C1 segment of cervical spinal cord (tissue), 14 donors: ENCODE measurements at places on chromosomes 11 and 22.
A peak's percentile ranks its signal among the peaks of the same experiment; 100 is the strongest.

DNA sequence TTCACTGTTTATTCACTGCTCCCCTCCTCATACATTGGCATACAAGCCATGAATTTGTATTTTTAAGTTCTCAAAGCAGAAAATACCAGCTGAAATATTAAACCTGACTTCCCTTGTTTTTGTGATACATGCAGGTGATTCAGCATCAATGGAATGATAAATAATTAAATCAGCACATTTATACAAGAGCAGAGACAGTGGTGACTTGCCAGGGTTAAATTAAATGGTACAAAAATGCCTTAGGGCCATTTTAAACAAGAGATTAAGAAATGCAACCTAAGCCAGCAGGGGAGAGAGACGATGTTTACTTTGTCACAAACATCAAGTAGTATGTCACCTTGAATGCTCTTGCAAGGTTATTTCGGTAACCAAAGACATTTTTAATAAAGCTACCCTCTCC, 95.9 kb upstream of the DDI1 start:
- no peak for DNase-seq

DNA sequence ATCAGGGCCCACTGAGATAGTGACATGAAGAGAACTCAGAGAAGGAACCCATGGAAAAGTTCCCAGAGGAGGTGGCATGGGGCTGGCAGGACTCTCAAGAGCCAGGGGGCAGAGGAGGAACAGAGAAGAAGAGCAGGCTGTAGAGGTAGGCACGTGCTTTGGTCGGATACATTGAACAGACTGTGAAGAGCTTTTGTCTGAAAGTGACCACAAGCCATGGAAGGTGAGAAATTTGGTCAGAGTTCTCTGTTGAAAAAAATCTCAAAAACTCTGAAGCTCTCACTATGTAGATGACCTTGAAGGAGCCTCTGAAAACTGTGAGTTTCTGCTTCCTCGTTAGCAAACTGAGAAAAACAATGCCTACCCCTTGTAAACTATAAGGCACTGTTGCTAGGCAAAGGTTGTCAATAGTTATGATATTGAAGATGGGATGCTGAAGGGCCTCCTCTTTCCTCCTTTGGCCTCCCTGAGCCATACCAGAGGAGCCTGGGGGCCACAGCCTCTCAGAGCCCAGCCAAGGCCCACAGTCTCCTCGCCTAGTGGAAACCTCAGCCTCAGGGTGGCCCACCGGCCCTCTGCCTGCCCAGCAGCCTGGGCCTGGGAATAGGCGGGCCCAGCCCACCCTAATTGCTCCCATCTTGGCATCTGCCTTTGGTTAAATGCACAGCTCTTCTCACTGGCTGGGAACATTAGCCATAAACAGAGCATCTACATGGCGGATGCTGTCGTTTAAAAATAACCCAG, 415.7 kb downstream of the SOX6 start:
- no peak for DNase-seq

GRCh38 chr11:2302306-2302895, 588 bp downstream of the TSPAN32 start:
- DNase-seq: no peak

- no peak for DNase-seq
These were observed 1.0 kb upstream of the RELA start for GRCh38 chr11:65663639-65664200.

- DNase-seq: no peak
These were observed 47.1 kb upstream of the SYT13 start for GRCh38 chr11:45333001-45333971.

- DNase-seq: peak; percentile 28
These were observed 96.4 kb downstream of the KIAA1671 start for GRCh38 chr22:25048659-25049647.

DNA sequence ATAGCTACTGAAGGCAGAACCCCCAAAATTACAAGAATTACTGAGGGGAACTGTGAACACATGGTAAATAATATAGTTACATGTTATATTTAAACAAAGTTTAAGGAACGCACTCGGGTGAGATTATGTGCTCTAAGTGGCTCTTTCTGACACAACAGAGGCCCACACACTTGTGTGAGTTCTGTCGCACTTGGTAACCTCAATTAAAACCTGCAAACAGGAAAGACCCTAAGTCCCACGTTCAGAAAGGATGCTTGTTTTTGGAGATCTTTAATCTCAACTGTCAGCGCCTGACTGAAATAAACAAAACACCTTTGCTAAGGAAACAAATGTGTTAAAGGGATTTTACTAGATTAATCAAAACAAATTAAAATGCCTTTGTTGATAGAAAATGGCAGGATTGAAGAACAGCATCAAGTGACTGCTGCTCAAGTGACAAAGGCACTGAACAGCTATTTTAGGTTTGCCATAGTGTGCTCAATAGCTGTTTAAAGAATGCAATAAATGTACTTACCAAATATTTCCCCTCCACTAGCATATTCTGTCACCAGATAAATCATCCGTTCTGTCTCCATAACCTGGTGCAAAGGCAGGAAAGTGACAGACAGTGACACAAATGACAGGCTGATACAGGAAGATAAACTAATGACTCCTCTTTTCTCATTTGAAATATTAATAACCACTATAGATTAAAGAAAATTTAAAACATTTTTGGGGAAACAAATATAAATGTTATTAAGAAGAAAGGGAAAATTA, 116.3 kb upstream of the APOA1 start:
- no peak for DNase-seq

DNA sequence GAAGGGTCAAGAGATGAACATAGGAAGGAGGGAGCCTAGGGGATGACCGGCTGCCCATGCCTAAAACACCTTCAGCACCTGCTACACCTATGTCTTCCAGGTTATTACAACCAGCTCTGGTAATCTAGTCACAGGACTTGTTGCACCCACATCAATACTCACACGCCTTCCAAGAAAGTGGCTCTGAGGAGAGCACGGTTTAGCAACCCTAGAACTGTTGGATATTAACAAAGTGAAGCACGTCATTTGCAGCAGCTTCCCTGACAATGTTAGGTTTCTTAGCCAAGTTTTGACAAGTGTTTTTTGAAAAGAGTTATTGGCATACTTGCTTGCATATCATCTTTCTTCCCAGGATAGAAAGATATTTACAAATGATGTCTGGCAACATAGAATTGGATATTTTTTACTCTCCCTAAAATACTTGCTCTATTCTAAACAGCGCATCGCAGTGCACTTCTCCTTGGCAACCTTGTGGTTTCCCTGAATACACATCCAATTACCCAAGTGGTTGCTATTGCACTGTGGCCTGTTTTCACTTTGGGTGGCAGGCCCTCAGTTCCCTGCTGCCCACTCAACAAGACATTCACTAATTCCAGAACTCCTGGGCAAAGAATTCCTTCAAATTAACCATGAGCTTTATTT, 94.3 kb upstream of the ARHGAP42 start:
- DNase-seq: no peak

GRCh38 chr11:20089796-20090653, 70.2 kb downstream of the DBX1 start:
- DNase-seq: no peak

DNA sequence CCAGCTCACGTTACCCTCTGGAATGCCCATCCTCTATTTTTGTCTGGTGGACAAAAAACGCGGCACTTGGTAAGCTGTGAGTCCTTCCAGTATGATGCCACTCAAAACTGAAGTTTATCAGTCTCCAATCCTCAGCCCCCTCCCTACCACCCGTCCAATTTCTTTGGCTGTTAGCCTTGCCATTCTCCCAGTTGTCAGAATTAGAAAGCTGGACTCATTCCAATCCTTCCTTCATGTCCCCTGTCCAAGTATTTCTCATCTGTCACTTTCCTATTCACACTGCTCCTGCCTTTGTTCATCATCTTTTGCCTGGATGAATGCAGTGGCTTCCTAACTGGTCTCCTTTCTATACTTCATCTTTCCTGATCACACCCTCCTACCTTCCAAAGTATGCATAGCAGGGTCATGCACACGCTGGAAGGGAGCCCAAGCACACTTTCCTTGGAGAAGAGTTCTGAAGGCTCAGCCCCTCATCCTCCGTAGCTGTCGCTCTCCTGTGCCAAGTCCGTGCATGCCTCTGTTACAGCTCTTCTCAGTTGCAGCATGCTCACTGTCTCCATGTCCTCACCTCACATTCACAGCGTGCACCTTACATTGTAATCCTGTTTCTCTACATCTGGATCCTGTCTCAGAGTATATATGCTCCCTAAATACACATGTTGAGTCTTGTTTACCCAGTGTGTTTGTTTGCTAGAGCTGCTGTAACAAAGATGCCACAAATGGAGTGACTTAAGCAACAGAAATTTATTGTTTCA, 19.4 kb downstream of the APLP2 start:
- DNase-seq: no peak

DNA sequence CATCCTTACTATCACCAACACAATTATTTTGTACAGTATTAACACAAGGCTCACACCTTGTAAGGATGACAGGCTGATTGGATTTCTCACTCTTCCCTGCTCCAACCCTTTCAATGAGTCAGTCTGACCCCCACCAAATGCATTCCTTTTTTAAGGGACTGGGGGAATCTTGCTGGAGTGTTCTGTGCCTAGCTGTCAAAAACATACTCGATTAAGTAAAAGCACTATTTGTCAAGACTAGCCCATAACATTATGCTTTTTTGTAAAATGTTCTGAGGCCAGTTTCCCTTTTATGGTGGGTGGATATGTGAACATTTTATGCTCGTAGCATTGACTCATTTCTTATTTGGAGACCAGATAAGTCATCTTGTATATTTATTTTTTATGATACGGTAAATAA, 87.2 kb downstream of the PDHX start:
- DNase-seq: no peak

DNA sequence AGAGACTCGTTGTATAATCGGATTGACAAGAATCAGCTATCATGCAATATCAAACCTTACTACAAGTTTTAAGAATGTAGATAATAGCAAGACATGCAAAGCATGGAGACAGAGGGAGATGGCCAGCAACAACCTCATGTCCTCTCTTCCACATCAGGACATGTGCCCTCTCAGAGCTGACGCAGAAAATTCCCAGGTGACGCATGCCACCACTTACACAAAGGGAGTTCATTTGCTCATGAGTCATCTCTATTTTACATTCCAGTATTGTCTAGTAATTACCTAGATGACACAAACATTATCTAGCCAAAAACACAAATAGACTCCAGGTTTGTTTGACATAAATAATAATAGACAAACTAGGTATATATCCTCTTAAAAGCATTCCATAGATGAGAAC, 38.1 kb upstream of the OPCML start:
- no peak for DNase-seq

DNA sequence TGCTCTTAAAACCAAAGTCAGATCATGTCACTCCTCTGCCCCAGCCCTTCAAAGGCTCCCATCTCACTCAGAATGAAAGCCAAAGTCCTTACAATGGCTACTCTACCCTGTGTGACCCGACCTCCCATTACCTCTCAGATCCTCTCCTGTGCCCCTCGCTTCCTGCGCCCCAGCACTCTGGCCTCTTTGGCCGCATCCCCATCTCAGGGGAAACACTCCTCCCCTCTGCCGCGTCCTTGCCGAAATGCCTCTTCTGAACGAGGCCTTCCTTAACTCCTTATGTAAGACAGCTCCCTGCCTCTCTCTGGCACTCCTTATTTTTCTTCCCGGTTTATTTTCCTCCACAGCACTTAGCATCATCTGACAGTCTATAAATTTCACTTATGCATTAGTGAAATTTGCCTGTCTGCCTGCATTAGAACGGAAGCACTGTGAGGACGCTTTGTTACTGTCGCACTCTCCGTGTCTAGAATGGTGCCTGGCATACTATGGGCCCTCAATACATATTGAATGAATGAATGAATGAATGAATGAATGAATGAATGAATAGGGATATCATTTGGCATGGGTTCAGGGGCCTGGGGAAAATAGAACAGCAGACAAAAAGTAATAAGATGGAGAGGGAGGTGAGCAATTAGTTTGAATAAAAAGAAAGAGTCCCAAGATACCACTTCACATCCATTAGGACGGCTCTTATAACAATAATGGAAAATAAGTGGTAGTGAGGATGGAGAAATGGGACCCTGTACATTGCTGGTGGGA, 137.8 kb downstream of the CEP164 start:
- DNase-seq: no peak

GRCh38 chr22:42256930-42257329, 13.5 kb downstream of the TCF20 start:
- no peak for DNase-seq

DNA sequence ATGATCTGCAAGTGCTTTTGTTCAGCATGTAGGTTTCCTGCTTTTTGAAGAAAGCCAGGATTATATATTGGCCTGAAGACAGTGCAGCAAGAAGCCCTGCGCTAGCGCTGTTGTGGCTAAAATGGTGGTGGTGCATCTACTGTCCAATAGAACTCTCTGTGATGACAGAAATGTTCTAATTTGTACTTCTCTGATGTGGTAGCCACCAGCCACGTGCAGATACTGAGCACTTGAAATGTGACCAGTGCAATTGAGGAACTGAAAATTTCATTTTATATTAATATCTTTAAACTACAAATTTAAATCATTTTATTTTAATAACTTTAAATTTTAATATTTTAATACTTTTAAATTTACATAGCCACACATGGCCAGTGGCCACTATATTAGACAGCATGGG, 73.0 kb upstream of the PAX6 start:
- DNase-seq: no peak

GRCh38 chr22:46074771-46075551, 75.4 kb upstream of the PPARA start:
- no peak for DNase-seq

DNA sequence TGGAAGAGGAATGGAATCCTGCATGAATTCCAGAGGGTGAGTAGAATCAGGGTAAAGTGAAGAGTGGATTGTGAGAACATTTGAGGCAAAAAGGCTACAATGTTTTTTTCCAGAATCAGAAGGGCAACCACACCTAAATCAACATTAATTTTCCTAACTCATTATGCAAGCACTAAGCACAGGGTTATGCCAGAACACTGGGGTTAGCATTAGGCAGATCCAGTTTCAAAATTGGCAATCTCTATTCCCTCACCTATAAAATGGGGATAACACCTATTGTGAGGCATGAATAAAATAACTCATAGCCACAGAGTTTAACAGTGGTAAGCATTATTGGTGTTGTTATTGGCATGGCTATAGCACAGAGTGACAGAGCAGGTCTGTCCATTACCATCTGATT, 378.6 kb upstream of the FAT3 start:
- no peak for DNase-seq

GRCh38 chr11:95084509-95084908, 5.1 kb upstream of the ENDOD1 start:
- DNase-seq: no peak

DNA sequence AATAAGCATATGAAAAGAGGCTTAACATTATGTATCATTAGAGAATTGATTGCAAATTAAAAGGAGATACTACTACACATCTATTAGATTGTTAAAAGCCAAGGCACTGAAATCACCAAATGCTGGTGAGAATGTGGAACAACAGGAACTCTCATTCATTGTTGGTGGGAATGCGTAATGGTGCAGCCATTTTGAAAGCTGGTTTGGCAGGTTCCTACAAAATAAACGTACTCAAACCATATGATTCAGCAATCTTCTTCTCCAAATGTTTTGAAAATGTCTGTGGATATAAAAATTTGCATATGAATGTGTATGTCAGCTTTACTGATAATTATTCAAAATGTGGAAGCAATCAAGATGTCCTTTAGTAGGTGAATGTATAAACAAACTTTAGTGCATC, 176.4 kb upstream of the PLET1 start:
- DNase-seq: no peak

- no peak for DNase-seq
These were observed 1.2 kb downstream of the LRRC56 start for GRCh38 chr11:538431-539051.

GRCh38 chr22:30205281-30206115, 41.1 kb downstream of the LIF start:
- DNase-seq: no peak
